ENCODE measurements at places on chromosomes 6 and 20.

DNA sequence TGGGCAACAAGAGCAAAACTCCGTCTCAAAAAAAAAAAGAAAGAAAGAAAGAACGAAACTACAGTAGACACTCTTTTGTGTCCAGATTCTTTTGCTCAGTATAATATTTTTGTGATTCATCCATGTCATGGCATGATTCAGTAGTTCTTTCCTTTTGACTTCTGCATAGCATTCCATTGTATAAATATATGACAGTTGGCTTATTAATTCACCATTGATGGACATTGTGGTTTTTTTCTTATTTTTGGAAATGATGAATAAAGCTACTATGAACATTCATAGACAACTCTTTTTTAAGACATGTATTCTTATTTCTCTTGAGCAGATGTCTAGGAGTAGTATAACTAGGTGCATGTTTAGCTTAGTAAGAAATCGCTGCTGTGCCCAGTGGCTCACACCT lies 10.3 kb upstream of the IER3 start:
- DNase-seq = peak; percentile 76

DNA sequence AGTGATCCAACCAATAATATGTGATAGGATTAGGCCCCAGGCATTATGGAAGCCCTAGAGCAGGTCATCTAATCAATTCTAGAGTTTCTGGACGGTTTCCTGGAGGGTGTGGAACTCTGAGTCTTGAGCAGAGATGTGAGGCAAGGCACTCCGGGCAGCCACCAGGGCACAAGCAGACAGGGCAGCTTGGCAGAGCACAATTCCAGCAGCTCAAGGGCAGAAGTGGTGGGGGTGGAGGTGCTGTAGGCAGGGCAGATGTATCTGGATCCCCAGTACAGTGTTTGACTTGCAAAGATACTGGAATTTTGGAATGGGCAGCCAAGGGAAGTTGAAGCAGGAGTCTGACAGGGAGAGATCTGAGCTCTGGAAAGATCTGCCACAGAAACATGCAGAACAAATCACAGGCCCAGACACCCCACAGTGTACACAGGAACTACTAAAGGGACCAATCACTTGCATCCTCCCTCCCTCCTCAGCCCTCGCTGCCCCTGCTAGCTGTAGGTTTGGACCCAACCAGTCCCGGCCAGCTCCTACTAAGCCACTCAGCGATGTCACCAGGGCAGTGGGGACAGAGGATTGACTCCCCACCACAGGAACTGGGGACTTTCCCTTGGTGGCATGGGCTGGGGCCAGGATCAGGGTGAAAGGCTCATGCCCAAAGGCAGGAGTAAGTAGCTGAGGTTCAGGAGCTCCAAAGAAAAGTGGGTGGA lies 47.0 kb downstream of the TFEB start:
- DNase-seq = no peak

- no peak for DNase-seq
Observed at GRCh38 chr6:153058909-153059308, 56.4 kb upstream of the MTRF1L start.

- DNase-seq = no peak
Observed at GRCh38 chr20:59004763-59005522, 2.1 kb downstream of the CTSZ start.

GRCh38 chr6:40791004-40791403 lies 203.8 kb upstream of the LRFN2 start:
- no peak for DNase-seq

GRCh38 chr20:63835021-63835858 lies 4.2 kb upstream of the ZBTB46 start:
- peak; percentile 89 for DNase-seq

DNA sequence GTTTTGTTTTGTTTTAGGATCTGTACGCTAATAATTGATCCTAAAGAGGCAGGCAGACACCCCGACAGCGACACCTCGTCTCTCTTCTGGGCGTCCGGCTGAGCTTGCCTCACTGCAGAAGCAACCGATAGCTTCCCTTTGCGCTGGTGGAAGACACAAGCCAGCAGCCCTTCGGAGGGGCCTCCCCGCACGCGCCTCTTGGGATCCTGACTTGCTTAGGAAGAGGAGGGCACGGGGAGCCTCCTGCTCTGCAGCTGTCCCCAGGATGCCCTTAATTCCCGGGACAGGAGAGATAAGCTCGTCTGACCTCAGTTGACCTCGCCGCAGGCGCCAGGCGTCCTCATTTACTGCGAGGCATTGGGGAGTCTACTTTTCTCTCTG lies 94.0 kb downstream of the CD83 start:
- DNase-seq = peak; percentile 8

- DNase-seq = no peak
Observed at GRCh38 chr20:21323640-21324039, 20.5 kb downstream of the XRN2 start.

All from stromal cell of bone marrow (primary cell).